ENCODE measurements at places on chromosomes 4 and X.

DNA sequence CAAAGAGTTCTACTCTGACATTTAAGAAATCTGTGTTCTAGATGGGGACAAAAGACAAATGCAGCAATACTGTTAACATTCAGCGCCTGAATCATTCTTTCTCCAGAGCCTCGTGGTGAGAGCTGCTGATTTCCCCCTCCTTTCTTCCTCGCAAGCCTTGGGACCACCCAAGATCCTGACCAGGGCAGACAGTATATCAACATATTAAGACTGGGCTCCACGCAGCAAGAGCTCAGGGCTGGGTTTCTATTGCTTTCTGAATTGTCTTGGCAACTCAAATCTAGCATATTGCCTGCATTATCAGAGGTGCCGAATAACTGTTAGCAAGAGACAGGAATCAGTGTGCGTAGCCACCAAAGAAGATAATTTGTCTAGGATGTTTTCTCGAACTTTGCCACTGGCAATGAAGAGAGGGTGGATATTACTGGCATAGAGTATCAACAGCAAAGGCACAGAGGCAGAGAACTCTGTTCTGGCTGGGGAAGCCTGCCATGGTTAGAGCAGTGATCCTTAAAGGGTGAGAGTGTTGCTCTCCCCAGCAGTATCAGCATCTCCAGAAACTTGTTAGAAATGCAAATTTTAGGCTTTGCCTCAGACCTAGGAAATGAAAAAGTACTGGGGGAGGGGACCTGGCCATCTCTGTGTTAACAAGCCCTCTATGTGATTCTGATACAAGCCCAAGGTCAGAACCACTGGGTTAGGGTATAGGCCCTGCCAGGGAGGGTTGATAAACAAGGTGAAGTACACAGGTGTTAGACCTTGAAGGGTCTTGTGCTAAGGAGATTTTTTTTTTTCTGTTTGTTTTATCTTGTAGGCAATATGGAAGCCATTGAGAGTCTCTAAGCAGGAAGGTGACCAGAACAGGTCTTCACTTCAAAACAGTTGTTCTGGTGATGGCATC lies 46.2 kb upstream of the MID1IP1 start:
- DNase-seq: no peak

DNA sequence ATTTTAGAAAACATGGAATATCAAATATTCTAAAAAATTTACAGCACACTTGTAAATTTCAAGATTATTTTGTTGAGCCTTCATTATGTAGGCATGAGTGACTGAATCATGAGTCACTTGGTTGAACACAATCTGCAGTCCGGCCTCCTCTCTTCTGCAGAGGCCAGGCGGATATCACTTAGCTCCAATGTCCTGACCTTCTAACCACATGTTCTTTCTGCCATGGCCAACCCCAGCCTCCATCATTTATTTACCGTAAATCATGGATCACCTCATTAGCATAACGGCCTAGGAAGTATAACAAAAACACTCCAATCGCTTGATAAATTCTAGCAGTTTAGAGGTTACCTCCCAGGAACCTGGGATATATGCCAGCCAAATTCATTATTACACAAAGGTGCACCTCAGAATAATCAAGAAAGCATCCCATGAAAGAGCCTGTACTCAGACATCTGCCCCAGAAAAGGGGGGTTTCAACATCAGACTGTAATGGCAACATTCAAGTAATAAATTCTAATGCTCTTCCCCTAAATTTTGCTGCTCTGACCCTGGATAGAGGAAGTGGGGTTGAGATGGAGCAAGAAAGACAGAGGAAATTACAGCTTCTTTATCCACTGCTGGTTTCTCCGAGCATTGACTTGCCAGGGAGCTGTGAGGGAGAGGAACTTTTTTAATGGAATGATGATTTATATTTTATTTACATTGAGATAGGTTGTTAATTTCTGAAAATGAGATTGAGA lies 2153.6 kb upstream of the AGA start:
- DNase-seq: no peak

DNA sequence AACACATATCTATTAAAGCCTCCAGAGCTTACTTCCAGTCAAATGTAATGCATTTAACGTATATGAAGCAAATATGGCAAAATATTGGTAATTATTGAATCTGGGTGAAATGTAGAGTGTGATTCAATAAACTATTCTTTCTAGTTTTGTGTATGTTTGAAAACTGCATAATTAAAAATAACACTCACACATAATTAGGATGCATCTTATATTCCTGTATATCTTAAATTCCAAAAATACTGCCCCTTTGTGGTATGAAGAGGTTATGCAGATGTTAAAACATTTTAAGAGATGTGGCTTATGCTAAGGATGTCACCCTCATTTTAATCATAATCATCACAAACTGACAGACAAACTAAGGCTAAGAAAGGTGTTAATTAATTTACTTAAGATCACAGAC lies 182.9 kb downstream of the COX18 start:
- DNase-seq: no peak

- DNase-seq: no peak
Observed at GRCh38 chrX:48509245-48509590, 426 bp downstream of the PORCN start.

Measured in colonic mucosa (tissue), 4 donors.